T-helper 2 cell (primary cell): ENCODE measurements at places on chromosomes 1 and 21.

DNA sequence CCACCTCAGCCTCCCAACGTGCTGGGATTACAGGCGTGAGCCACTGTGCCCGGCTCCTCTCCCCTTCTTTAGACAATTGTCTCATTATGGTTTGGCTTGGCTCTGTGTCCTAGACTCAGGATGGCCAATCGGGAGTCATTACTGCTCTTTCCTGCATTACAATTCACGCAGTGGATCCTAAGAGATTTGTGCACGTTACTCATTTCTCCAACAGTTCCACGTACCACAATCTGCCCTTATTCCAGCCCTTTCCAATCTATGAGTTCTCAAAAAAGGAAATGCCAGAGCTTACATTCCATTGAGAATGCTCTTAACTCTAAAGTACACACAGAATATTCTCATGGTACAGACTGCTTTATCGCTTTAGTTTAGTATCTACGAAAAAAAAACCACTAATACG is 357.0 kb downstream of the GPATCH2 start:
- no peak for DNase-seq

DNA sequence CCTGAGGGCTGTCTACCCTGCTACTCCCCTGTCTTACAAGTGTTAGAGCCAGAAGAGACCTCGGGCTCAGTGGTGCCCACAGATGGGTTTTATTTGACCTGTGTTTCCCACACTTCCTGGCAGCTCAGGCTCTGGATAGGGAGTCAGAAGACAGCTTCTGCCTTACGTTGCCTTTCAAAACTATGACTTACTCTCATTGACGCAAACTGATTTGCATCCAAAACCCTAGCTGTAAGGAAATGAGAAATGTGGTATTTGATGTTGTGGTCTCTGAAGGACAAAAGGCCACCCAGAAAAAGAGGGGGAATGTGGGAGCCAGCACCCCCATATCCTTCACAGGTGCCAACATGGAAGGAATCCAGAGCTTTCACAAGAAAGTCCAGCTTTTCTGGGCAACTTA is 180.2 kb downstream of the ATG4C start:
- no peak for DNase-seq

- DNase-seq, result no peak
These were observed 15.2 kb downstream of the PRR9 start for GRCh38 chr1:153232553-153232952.

GRCh38 chr21:41316200-41317062 is at the start of gene FAM3B:
FAM3B (plus strand) TSS chr21:41316801; CDS start chr21:41316880, 79 bp downstream.
- no peak for DNase-seq

- no peak for DNase-seq
These were observed 100.3 kb downstream of the KCNJ15 start for GRCh38 chr21:38356883-38357625.

- no peak for DNase-seq
These were observed 61.8 kb downstream of the RGS13 start for GRCh38 chr1:192697771-192698170.

DNA sequence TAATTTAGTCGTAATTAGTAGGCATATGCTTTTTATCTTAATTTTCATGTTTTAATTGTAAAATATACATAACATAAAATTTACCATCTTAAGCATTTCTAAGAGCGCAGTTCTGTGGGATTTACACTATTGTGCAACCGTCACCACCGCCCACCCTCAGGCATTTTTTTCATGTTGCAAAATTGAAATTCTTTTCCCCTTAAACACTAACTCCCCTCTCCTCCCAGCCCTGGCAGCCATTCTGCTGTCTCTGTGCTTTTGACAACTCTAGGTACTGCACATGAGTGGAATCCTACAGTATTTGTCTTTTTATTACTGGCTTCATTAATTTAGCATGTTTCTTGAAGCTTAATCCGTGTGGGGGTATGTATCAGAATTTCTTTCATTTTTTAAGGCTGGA is 7.8 kb downstream of the PIK3CD start:
- DNase-seq, result no peak
